Foreskin keratinocyte (primary cell): ENCODE measurements at places on chromosomes 3 and 15. TPM values are rescaled to one million over a fixed set of nuclear protein-coding genes. Genes with fewer than 3 reads are reported as not detected.
A peak's percentile ranks its signal among the peaks of the same experiment; 100 is the strongest.

GRCh38 chr3:192747145-192747544 is 19.8 kb upstream of the FGF12 start:
- DNase-seq, result no peak

The TMCO5A gene
- not detected in 2 replicates for total RNA-seq

DNA sequence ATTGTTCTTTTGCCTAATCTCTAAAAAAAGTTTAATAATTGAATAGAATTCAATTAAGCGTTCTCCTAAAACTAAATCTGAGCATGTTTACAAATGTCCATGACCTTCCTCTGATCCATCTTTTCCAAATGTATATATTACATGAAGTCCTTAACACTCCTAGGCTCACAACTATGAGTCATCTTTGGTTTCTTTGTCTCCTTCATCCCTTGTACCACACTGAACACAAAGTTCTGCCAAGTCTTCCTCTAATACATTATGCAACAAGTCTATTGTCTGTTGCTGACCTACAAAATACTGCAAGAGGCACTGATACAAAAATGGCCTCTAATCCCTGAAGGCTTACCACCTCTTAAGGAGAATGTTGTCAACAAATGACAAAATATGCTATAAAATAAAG is 550.2 kb downstream of the PYDC2 start:
- DNase-seq, result no peak

GRCh38 chr3:186921578-186921977 is 8.7 kb upstream of the ST6GAL1 start:
- no peak for DNase-seq

The CPB1 gene
- total RNA-seq, result not detected in 2 replicates

DNA sequence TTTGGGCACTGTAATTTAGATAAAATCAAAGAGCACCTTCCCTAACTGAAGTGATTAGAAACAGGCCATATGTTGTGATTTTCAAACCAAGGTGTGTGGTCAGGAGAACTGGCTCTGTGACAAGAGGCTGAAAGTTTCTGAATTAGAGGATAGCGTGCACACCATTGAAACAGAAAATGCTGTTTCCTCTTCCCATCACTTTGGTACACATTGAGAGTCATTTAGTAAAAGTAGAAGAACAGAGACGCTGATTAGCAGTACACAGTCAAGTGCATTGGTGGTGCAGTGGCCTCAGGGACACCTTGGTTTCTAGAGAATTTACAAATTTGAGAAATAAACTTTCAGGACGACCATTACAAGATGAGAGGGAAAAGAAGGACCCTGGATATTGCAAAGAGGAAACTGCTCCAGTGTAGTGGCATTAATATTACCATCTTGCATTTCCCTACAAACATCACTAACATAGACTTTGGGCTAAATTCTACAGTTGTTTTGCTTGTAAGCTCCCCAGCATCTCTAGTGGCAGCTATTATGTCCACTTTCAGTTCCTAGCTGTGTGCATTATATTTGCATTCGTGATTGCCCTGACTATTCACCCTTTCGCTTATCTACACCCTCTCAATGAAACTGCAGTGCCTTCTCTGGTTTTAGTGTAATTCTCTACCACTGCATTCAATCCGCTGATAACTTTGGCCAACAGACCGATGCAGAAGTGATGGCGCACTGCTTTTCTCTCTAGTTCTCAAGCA is 728.1 kb upstream of the GRM7 start:
- no peak for DNase-seq

- DNase-seq, result no peak
Observed at GRCh38 chr15:31206386-31207181, 105.1 kb upstream of the TRPM1 start.

The ZBBX gene
- total RNA-seq, result not detected in 2 replicates

- DNase-seq, result no peak
Observed at GRCh38 chr3:178901204-178901603, 170.4 kb downstream of the ZMAT3 start.

The ADAMTS9 gene
- 0.07 and 0.21 TPM in 2 replicates for total RNA-seq

GRCh38 chr3:40679290-40679689 is 154.5 kb downstream of the ZNF621 start:
- DNase-seq, result no peak

DNA sequence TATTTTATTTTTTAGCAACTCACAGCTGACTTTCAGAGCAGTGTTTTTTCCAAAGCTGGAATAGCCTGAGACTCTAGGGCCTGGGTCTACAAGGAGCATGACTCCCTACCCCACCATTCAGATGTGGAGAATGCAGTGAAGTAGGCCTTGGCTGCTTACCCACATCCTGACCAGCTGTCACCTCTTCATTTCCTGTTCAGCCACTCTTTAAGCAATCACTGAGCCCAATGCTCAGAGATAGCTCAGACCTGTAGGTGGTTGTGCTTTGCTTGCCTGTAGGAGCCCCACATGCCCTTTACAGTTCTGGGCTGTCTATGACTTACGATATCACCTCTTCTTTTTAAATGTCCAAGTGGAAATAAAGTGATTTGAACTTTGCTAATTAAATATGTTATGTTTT is 148.1 kb downstream of the NEK11 start:
- DNase-seq, result no peak

DNA sequence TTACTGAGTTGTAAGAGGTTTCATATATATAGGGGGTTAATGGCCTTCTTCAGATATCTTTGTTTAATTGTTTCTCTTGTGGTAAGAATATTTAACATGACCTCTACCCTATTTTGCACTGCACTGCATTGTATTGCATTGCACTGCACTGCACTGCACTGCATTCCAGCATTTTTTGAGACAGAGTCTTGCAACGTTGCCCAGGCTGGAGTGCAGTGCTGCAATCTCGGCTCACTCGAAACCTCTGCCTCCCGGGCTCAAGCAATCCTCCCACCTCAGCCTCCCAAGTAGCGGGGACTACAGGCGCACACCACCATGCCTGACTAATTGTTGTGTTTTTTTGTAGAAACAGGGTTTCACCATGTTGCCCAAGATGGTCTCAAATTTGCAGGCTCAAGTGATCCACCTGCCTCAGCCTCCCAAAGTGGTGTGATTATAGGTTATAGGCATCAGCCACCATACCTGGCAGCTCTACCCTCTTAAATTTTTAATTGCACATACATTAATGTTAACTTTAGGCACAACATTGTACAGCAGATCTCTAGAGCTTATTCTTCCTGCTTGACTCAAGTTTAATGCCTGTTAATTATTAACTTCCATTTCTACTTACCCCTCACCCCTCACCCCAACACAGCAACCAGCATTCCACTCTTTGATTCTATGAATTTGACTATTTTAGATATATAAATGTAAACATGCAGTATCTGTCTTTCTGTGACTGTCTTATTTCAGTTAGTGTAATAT is 38.4 kb downstream of the NEDD4 start:
- no peak for DNase-seq

GRCh38 chr15:74399511-74400312 is 32.3 kb upstream of the CYP11A1 start:
- no peak for DNase-seq

DNA sequence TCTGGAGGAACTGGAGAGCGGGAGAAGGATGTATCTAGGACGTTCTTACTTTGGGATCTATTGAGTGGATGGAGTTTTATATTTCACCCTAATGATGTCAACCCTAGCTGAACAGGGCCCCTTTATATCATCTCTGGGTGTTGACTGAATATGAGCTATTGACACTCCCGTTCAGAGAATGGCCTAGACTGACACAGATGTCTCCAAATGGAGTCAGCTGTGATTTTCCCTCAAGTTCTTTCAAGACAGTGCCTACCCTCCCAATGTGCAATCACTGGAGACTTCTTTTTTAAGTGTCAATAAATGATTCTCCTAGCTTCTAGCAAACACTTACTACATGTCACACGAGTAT is 63.8 kb downstream of the FRMD4B start:
- no peak for DNase-seq

The CLDN16 gene
- 0.04 TPM in 1 of 2 replicates, not detected in the other for total RNA-seq

GRCh38 chr3:113117511-113118234 is 93.7 kb upstream of the BOC start:
- DNase-seq, result peak; percentile 52

- peak; percentile 47 for DNase-seq
Observed at GRCh38 chr3:139312959-139313358, 30.9 kb upstream of the MRPS22 start.

DNA sequence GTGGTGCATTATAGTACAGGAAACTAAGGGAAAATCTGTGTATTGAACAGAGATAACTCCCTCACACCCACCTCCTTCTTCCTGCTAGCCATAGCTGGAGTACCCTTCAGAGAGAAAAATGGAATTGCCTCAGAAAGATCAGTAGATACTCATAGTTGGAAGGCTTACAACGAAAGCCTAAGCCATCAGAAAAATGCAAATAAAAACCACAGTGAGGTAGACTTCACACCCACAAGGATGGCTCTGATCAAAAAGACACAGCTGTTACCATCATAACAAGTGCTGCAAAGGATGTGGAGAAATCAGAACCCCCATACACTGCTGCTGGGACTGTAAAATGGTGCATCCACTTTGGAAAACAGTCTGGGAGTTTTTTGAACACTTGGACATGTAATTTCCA is 7.4 kb upstream of the DLG1 start:
- DNase-seq, result no peak

- no peak for DNase-seq
Observed at GRCh38 chr3:120062474-120062873, 31.8 kb downstream of the GSK3B start.

GRCh38 chr3:150545419-150546225 is 674 bp downstream of the SERP1 start:
- DNase-seq, result peak; percentile 36

The OXTR gene
- total RNA-seq, result 0.63 and 0.95 TPM in 2 replicates

The LRTM1 gene
- not detected in 2 replicates for total RNA-seq

DNA sequence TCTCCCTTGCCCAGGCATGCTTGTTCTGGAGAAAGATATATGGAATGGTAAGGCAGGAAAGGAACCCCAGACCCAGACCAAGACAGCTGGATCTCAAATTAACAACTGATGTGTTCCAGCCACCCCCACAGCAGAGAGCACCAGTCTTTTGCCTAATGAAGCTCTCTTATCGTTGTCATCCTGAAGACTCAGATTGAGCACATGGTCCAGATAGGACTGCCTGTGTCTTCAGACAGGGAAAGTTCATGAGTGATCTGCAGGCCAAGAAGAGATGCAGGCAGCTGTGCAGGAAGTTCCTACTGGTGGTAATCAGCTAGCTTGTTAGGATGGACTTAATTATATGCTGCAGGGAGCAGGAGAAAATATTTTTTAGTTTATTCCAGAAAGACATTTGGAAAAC is 53.3 kb downstream of the PPP2R3A start:
- DNase-seq, result no peak

GRCh38 chr3:29338377-29338776 is 57.5 kb downstream of the RBMS3 start:
- DNase-seq, result no peak

The BMF gene
- total RNA-seq, result 0.07 and 0.34 TPM in 2 replicates

The TRA2B gene
- 151 and 167 TPM in 2 replicates for total RNA-seq

GRCh38 chr3:122394173-122394572 is 10.2 kb downstream of the FAM162A start:
- peak; percentile 39 for DNase-seq

The PLCB2 gene
- total RNA-seq, result 1.5 and 1.7 TPM in 2 replicates

GRCh38 chr15:97082830-97083229 is 752.3 kb downstream of the NR2F2 start:
- no peak for DNase-seq

- DNase-seq, result no peak
Observed at GRCh38 chr3:73432023-73432705, 192.6 kb downstream of the PDZRN3 start.

GRCh38 chr15:70068783-70069565 is 28.7 kb downstream of the TLE3 start:
- DNase-seq, result no peak

DNA sequence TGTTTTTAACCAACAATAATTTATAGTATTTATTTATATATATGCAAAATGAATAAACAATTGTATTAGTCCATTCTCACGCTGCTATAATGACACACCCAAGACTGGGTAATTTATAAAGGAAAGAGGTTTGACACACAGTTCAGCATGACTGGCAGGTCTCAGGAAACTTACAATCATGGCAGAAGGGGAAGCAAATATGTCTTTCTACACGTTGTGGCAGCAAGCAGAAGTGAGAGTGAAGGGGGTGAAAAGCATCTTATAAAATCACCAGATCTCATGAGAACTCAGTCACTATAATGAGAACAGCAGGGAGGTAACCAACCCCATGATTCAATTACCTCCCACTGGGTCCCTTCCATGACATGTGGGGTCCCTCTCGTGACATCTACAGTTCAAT is 162.8 kb upstream of the SLITRK3 start:
- DNase-seq, result no peak

GRCh38 chr3:181616088-181617070 is 95.3 kb upstream of the SOX2 start:
- no peak for DNase-seq

The DNAJA4 gene
- 8.8 and 10.6 TPM in 2 replicates for total RNA-seq

DNA sequence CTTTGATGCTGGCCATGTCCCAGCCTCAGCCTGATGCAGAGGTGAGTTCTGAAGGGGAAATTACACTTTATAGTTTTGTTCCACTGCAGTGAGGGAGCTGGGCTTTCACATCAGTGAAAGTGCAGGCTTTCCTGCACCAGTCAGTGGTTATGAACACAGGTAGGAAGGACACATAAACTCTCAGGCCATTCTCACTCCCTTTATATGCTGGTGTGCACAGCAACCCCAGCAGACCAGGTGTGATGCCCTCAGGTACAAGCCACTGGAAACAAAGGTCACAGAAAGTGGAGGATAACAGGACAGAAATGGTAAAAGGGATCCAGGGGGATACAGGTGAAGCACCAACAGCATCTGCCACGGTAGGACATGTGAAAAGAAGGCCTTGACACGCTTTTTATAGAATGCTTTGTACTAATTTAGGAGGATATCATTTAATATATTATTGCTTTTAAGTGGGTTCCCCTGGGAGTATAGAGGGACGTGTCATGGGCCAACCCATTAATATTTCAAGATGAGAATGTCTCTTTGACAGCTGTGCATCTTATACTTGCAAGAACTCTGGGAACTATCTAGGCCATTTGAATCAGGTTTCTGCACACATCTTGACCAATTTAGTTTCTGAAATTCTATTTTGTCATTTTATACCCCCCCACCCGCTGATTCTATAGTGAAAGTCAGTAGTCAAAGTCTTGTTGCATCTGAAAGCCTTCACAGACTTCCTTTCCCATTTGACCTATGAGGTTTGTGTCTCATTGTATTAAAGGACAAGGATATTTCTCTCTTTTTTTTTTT is 25.0 kb upstream of the BLM start:
- no peak for DNase-seq

The GREM1 gene
- 0.04 and 0.10 TPM in 2 replicates for total RNA-seq

The CYP8B1 gene
- total RNA-seq, result not detected in 2 replicates

DNA sequence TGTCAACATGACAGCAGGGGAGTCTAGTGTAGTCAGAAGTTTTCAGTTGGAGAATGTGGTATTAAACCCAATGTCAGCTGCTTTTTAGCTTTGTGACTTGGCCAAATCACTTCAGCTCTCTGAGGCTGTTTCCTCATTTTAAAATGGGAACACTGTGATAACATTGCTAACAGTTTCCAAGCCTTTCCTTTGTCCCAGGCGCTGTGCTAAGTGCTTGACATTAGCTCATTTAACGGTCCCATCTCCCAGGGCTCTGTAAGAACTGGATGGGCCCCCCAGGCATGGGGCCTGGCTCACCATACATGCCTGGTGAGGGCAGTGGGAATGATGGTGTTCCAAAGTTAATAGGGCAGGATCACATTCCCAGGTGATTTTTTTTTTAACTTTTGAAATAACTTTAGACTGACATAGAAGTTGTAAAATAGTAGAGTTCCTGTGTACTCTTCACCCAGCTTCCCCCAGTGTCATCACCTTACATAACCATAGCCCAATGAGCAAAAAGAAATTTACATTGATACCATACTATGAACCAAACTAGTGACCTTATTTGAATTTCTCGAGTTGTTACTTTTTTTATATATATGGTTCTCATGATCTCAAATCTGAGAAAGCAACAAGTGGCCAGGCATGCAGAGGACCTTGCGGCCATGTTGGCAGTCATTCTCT is 7.7 kb downstream of the RASL12 start:
- no peak for DNase-seq

The CCR4 gene
- not detected in 2 replicates for total RNA-seq
